ENCODE measurements at places on chromosomes 6 and 20.

DNA sequence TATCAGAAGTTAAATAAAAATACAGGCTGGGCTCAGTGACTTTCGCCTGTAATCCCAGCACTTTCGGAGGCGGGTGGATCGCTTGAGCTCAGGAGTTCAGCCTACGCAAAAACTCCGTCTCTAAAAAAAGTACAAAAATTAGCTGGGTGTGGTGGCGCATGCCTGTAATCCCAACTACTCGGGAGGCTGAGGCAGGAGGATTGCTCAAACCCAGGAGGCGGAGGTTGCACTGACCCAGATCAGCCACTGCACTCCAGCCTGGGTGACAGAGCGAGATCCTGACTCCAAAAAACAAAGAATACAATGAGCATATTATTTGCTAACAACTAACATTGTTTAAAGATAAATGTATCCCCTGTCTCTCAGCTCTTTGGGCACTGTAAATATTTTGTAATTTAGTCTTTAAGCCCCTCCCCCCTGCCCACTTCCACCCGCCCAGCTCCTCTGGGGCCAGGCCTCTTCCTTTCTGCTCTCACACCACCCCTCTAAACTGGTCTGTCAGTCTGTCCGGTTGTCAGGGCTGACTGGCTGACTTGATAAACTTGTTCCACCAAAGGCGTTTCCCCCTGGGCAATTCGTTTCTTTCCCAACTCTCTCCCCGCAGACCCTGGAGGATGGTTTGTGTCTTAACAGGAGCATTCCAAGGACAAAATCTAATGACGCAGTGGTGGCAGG, 62.4 kb upstream of the QKI start:
- DNase-seq: no peak

- DNase-seq: no peak
Observed at GRCh38 chr6:135304883-135305282, 123.8 kb downstream of the MYB start.

GRCh38 chr20:33061658-33062028, 7.9 kb downstream of the BPIFB3 start:
- no peak for DNase-seq

DNA sequence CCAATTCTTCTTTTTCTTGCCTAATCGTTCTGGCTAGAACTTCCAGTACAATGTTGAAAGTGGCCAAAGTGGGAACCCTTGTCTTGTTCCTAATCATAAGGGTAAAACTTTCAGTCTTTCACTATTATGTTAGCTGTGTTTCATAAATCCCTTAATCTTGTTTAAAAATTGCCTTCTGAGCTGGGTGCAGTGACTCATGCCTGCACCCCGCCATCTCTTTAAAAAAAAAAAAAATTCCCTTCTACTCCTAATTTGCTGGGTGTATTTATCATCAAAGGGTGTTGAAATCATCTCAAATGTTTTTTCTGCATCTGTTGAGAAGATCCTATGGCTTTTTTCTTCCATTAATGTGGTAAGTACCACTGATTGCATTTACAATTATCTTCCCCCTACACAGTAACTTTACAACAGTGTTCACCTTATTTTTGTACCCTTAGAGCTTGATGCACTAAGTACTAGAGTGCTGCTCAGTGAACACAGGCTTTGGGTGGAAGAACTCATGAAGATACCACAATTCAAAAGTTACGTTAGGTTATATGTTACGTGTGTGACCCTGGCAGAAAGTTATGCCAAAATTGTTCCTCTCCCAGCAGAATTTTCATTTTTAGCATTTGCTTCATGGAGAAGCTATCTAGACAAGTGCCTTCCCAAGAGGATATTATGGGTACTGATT, 9.7 kb downstream of the SNRPB start:
- DNase-seq: no peak

DNA sequence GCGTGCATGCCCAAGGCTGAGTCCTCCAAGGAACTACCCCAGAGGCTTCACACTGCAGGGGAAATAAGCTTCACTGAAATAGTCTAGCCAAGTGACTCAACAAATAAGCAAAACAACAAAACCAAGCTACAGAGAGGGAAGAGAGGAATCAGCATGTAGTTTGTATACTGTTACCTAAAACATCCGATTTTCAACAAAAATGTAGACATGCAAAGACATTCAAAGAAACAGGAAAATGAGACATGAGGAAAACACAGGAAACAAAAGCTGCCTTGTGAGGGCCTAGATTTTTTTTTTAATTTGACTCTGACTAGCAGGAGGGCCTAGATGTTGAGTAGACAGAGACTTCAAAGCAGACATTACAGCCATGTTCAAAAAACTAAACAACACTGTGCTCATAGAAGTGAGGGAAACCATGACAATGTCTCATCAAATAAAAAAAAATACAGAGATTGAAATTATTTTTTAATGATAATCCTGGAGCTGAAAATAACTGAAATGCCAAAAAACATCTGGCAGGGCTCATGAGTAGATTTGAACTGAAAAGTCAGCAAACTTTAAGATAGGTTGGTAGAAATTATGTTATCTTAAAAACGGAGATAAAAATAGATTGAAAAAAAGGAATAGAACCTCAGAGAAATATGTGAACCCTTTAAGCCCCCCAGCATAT, 16.4 kb upstream of the KIF25 start:
- DNase-seq: no peak

GRCh38 chr6:144840619-144841018, 555.5 kb downstream of the UTRN start:
- DNase-seq: no peak

DNA sequence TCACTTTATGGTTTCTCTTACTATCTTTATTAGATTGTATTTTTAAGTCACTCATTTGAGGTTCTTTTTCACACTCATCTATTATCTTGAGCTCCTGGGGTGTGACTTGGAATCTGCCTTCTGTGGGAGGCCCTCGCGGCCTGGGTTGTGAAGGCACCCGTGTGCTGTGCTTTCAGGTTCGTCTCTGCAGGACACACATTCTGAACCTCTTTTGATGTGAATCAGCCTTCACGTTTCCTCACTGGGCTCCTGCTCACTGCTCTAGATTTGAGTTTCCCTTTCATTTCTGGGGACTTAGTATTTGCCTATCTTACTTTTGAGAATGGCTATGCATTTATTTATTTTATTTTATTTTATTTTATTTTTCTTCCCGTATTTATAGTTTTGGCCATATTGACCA, 97.8 kb downstream of the PACRG start:
- DNase-seq: no peak

DNA sequence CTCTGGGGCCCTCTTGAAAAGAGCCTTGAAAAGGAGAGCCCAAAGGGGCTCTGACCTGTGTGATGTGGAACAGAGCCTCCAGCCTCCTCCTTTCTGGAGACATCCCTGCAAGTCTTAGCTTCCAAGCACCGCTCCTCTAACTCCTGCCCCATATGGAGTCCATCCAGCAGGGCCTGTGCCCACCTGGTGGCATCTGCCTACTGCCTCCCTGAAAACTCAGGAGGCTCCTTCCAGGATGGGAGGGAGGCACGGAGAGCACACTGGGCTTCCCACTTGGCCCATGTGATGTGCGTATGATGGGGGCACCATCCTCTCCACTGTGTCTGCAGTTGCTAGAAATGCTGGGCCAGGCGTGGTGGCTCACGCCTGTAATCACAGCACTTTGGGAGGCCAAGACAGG, 98.1 kb downstream of the SYNDIG1 start:
- no peak for DNase-seq

DNA sequence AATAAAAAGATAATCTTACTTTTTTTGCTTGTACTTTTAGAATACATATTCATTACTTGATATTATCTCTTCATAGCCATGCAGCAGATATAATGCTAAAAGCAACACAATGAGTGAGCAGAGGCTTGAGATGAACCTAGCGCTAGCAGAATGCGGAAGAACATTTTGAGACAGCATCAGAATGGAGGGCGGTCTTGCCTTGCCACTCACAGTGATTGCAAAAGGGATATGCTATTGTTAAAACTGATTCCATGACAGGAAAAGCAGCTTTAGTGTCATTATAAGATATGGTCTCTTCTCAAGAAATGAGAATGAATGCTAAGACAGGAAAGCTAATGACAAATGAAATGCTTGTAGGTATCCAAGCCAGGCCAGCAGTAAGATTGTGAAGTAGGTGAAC, 200.0 kb upstream of the GJE1 start:
- no peak for DNase-seq

DNA sequence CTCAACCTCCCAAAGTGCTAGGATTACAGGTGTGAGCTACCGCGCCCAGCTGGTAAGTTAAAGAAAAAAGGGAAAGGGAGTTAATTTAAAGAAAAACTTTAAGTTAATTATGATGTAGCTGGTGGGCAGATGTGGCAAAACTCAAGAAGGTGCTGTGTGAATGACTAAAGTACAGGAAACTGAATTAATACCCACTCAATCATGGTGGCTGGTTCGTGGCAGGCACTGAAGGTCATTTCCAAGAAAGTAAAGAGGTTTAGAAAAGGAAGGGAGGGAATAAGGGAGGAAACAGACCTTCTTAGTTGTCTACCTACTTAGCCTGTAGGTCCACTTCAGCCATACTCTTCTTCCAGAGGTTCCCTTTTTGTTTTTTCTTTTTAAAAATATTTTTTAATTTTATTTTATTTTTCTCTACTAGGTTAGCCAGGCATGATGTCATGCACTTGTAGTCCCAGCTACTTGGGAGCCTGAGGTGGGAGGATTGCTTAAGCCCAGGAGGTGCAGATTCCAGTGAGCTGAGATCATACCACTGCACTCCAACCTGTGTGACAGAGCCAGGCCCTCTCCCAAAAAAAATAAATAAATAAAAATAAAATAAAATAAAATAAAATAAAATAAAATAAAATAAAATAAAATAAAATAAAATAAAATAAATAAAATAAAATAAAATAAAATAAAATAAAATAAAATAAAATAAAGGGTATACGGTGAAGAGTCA, 11.9 kb upstream of the TGM3 start:
- DNase-seq: no peak

GRCh38 chr20:54995553-54995952, 520.2 kb downstream of the DOK5 start:
- no peak for DNase-seq

- DNase-seq: no peak
Observed at GRCh38 chr20:1336699-1337367, 7.9 kb upstream of the SDCBP2 start.

DNA sequence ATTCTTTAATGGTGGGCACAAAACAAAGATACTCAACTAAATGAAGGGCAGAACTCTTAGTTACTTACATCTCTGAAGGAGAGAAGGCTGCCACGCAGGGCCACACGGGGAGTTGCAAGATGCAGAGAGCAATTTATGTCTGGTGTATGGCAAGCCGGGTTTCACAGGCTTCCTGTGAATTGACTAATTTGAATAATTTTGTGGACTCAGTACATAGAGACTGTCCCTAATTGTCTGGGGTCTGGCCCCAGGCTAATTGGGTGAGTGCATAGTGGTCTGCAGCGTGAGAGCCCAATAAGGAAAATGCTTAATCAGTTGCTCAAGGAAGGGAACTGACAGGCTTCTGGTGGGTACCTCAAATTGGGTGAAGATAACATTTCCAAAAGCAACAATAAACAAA, 205.7 kb downstream of the OTOR start:
- DNase-seq: no peak

- DNase-seq: no peak
Observed at GRCh38 chr6:16336056-16336818, 97.8 kb downstream of the GMPR start.

- DNase-seq: no peak
Observed at GRCh38 chr6:63558278-63558677, 14.0 kb upstream of the LOC128125822 start.

- no peak for DNase-seq
Observed at GRCh38 chr6:119985952-119986736, 636.6 kb upstream of the MAN1A1 start.

DNA sequence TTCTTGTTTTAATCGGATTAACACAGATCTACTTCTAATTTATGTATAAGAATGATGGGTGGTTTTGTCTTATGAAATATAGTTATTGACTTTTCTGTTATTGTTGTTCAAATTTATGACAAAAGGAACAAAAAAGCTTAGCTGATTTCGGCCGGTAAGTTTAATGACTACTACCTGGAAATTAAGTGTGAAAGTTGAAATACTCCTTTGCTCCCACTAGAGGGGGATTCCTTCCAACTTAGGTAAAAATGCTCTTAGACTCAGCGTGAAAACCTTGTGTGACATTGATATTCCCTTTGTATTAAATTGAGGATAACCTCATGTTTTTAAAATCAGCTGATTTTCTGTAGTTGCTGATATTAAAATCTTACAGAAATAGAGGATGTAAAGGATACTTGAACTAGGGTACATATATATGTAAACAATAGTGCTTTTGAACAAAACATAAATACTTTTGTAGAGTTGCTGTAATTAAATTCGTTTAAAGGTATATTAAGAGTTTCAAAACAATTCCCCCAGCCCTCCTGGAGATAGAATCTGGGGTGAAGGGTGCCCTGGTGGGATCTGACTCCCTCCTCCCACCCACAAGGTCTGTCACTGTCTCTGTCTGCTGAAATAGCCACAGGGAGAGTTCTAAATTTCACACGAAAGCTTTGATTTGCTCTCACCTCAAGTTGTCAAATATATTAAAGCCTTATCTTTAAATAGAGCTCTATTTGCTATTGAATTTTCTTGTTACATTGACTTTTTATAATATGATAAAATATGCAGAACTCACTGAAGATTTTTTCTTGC, 257.5 kb downstream of the ARID1B start:
- DNase-seq: no peak

DNA sequence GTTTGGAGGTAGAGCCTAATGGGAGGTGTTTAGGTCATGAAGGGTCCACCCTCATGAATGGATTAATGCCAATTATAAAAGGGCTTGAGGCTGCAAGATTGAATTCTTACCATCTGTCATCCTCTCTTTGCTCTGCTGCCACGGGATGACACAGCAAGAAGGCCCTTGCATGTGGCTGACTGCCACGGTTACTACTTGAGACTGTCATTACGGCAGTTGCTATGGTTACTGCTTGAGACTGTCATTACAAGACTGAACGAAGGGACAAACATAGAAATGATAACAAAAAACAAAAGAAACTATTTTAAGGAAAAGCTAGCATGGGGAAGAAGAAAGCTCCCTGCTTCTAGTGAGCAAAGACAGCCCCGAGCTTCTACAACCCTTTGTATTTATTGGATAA, 715.0 kb downstream of the TFAP2A start:
- no peak for DNase-seq

DNA sequence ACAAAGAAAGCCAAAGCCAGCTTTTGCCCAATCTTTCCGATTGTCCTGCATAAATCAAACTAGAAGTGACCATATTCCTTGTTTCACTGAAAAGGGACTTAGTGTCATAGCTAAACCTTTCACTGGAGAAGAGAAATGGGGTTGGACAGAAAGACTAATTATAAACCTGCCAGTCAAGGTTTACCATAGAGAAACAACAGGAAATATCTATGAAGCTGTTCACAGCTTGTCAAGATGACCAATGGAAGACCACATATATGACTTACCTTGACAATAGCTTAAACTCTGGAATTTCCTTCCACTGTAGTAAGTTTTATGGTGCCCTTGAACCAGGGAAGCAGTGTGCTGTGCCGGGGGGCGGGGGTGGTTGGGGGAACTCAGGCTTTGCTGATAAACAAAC, 107.7 kb upstream of the PHACTR1 start:
- DNase-seq: no peak
